NCI-H1930 (cell line): ENCODE measurements at places on chromosomes 13 and 19.

DNA sequence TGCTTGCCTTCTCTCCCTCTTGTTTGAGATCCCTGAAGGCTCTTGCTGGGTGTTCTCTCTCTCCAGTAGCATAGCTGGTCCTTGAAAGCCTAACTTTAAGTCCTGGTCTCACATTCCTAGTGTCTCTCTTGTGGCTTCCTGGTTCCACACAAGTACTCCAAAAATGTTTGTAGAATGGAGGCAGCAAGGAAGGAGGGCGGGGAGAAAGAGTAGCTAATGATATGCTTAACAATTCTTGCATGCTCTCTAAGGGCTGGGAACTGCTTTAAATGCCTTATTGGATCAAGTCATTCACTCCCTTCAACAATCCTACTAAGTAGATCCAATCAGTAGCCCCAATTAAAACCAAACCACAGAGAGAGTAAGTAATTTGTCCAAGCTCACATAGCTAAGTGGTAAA, 357.3 kb downstream of the KLF5 start:
- DNase-seq: no peak

- DNase-seq: peak; percentile 63
Observed at GRCh38 chr13:98576963-98577835, at the start of gene STK24. STK24 (minus strand) TSS chr13:98577107; CDS start chr13:98576786, 321 bp downstream.

GRCh38 chr13:35159041-35159440, 217.0 kb downstream of the NBEA start:
- no peak for DNase-seq

- no peak for DNase-seq
Observed at GRCh38 chr13:47480951-47481350, 520.1 kb downstream of the SUCLA2 start.

GRCh38 chr19:5001615-5002014, 32.7 kb downstream of the KDM4B start:
- no peak for DNase-seq

- no peak for DNase-seq
Observed at GRCh38 chr13:85601526-85601925, 197.7 kb downstream of the SLITRK6 start.

DNA sequence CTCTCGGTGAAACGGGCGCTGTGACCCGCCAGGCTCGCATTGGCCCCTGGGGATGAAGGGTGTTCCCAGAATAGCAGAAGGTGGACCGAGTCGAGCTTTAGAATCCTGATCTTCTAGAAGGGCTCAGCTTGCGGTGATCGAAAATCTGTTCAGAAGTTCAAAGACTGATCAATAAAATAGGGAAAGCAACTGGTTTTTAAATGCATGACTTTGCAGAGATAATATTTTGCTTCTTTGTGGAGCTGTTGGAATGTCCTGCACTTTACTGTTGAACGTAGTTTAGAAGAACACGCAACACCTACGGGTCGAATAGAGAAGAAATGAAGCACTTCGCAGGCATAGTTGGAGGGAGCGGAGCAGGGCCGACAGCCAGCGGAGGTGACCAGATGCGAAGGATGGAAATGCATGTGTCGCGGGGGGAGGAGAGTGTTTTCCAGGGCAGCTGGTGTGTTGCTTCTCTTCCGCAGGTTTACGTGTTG, 766 bp downstream of the CEBPG start:
- DNase-seq: no peak

DNA sequence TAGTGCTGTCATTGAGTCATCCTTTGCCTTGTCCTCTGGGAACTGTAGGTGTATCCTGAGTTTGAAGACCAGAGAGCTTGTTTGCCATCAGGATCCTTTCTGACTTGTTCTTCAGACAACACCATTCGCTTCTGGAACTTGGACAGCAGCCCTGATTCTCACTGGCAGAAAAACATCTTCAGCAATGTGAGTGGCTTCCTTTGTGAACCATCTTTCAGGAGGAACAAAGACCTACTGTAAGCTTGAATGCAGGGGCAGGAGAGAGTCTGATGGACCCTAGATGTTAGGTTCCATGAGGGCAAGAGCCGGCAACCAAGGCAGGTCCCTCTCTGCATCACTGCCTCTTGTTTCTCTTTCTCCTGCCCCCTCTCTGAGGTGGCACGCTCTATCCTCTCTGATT, 26.7 kb downstream of the WDR62 start:
- no peak for DNase-seq

DNA sequence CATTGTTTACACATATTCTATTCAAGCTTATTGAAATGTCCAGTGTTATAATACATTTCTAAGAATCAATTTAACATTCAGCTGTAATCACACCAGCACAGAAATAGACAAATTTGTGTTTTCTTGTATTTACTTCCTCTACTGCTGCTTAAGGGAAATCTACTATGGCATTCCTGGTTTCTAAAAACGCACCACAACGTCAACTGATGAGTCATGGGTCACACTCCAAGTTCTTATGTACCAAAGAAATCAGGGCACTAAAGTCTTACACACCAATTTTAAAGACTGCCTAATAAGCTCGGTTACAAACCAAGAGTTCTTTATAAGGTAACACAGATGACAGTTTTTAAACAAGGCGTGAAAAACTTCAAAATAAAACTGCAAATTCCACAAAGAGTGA, 13.2 kb downstream of the LNX2 start:
- DNase-seq: no peak

GRCh38 chr13:90414691-90415596, 932.5 kb upstream of the MIR17HG start:
- no peak for DNase-seq

GRCh38 chr19:32537580-32537979, 43.4 kb upstream of the PDCD5 start:
- peak; percentile 32 for DNase-seq

DNA sequence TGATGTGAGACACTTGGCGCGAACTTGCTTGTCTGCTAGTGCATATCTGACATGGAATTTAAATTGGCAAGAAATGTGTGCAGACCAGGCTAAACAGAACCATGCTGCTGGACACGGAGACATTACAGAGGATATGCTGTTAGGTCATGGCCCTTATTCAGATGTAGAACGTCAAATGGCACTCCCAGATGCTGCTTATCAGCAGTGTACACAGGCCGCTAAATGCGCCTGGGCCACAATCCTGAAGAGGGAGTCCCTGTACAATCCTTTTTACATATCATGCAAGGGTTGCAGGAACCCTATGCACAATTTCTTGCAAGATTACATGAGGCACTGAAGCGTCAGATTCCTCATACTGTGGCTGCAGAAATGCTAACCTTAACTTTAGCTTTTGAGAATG, 9.3 kb downstream of the ZNF350 start:
- no peak for DNase-seq

- DNase-seq: peak; percentile 89
Observed at GRCh38 chr19:8513687-8514504, at the start of gene ZNF414. ZNF414 (minus strand) TSS chr19:8514167; CDS start chr19:8514046, 121 bp downstream.

- DNase-seq: no peak
Observed at GRCh38 chr19:14408491-14409145, 10.5 kb downstream of the DDX39A start.

DNA sequence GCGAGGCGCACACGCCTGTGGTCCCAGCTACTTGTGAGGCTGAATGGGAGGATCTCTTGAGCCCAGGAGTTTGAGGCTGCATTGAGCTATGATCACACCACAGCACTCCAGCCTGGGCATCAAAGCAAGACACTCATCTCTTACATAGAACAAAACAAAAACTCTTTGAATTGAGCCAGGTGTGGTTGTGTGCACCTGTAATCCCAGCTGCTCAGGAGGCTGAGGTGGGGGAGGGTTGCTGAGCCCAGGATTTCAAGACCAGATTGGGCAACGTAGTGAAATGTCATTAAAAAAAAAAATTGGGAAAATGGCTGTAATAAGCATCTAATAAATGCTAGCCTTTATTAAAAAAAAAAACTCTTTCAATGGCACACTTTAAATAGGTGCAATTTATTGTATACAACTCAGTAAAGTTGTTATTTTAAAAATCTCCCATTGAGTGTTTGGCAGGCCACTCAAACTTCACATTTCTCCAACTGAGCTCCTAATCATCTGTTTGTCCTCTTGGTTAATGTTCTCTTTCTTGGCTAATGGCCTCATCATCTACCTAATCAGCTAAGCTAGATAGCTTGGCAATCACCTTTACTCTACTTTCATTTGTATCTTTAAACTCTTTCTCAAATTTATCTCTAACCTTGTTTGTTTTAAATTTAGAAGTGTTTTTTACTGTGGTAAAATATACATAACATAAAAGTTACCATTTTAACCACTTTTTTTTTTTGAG, 28.1 kb upstream of the HMGB1 start:
- DNase-seq: no peak

DNA sequence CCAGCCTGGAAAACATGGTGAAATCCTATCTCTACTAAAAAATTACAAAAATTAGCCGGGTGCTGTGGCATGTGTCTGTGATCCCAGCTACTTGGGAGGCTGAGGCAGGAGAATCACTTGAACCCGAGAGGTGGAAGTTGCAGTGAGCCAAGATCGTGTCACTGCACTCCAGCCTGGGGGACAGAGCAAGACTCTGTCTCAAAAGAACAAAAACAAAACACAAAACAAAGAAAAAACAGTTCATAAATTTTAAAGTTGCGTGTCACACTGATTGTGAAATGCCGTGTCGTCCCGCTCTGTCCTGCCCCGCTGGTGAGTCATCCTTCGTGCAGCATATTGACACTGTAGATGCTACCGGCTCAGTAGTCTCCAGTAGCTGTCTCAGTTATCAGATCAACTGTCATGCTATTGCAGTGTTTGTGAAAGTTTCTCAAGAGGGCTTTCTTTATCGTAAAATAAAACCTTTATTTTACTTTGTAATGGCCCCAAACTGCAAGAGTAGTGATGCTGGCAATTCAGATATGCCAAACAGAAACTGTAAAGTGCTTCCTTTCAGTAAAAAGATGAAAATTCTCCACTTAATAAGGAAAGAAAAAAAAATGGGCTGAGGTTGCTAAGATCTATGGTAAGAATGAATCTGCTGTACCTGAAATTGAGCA, 36.4 kb upstream of the IGFL1 start:
- no peak for DNase-seq

DNA sequence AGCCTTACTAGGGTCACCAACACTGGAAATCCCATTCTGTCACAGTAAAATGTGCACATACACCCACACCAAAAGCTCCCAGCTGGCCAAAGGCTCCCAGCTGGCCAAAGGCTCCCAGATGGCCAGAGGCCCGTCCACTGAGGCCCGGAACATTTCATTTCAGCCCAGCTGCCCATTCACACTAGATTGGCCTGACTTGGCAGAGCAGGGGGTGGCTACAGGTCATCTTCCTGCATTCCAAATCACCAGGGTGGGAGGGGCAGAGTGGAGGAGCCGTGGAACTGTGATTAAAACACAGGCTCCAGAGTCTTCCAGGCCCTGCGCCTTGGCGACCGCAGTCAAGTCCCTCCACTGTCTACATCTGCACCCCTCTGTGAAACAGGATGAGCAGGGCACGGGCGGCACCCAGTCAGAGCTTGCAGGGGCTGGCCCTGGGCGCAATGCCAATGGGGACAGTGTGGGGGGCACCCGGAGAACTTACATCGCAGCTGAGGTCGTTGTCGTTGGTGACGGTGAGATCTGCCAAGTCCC, 10.1 kb upstream of the PRKD2 start:
- no peak for DNase-seq

DNA sequence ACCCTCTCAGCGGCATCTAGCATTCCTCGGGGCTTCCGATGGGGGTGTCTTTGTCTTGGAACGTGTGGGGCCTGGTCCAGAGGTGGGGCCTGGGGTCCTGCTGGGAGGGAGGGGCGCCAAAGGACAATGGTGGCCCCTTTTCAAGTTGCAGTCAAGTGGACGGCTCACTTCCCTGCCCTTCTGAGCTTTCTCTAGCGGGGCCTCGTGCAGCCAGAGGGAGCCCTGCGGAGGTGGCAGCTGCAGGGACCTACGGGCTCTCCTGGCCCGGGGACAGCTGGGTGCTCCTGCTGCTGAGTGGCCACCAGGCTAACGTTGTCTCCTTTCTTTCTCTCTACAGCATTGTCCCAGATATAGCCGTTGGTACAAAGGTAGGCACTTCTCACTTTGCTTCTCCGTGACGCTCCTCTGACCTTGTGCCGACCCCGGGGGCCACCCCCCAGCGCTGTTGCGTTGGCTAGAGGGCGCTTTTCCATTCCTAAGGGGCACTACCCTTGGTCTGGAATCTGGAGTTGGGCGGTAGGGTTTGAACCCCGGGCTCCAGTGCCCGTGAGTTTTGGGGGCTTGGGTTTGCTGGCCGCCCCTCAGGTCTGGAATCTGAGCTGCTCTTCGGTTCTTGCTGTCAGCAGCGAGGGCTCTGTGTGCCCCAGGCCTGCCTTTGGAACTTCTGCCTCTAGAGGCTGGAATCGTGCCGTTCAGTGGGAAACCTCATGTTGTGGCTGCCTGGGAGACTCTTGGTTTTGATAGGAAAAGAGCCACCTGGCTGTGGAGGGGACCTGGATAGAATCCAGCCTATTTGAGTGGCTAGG, 2.0 kb downstream of the PTBP1 start:
- DNase-seq: no peak

DNA sequence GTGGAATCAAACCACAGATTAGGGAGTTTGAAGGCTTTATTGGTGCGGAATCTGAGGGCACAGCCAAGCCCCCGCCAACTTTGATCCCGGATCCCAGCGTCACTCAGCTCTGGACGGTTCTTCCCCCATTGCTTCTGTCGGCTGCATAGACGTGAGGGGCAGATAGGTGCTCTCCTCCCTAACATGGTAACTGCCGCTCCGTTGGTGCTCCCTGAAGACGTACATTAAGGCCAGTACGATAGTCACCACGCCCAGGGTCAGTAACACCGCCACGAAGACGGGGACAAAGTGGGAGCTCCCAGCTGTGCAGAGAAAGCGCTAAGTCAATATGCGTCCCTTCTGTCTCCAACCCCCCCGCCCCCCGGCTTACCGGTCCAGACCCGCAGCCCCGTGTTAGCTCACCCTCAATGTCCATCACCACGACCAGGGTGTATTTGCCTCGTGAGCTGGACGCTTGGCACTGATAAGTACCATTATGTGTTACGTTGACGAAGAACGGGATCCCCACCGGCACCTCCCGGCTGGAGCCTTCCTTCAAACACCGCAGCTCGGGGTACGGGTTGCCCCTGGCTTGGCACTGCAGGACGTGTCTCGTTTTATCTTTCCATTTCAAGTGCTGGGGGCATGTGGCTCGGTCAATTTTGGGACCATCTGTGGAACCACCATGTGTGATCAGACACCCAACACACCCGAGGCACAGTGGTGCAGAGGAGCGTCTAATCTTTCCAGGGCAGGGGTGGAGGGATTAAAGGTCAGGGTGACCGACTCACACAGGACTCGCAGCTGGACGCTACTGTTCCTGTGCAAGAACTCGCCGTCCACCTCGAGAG, 644 bp upstream of the RAVER1 start:
- no peak for DNase-seq

GRCh38 chr19:58546019-58546530, 2.2 kb downstream of the TRIM28 start:
- no peak for DNase-seq

DNA sequence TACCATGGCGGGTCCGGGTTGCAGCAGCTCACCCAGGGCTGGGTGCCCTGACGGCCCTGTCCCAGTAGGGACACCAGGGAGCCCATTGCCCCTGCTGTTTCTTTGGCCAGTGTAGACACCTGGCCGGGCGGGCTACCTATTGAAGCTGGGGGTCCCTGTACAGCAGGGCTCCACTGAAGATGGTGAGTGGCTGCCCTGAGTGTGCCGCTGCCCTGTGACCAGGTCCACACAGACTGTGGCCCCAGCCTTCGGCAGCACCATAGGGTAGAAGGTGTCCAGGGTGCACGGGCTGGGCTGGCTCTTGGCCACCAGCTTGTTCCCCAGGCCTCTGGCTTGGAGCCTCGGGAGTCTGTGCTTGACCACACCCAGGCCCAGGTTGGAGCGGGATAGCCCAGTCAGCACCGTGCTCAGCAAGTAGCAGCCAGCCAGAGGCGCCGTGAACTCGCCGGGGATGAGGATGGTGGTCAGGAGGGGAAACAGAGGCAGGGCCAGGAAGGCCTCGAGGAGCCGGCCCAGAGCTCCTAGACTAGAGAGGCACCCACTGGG, 25.4 kb upstream of the NPAS1 start:
- no peak for DNase-seq

GRCh38 chr19:4014541-4015491, 7.3 kb downstream of the PIAS4 start:
- no peak for DNase-seq
